ENCODE measurements at places on chromosomes 12 and 14.

DNA sequence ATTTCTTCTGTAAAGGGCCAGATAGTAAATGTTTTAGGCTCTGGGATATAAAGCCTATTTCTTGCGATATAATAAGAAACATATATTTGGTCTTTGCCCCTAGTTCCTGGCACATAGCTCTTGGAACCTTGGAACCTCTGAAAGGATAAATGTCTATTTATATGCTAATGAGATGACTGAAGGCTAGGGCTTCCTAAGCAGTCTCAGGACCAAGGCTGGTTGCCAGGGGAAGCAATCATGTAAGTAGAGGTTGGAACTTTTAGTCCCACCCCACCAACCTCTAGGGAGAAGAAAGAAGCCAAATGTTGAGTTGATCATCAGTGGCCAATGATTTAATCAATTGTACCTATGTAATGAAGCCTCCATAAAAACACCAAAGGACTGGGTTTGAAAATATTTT lies 26.6 kb upstream of the NFYB start:
- no peak for DNase-seq

- no peak for DNase-seq
These were observed 181.4 kb downstream of the SYT1 start for GRCh38 chr12:79046021-79046420.

DNA sequence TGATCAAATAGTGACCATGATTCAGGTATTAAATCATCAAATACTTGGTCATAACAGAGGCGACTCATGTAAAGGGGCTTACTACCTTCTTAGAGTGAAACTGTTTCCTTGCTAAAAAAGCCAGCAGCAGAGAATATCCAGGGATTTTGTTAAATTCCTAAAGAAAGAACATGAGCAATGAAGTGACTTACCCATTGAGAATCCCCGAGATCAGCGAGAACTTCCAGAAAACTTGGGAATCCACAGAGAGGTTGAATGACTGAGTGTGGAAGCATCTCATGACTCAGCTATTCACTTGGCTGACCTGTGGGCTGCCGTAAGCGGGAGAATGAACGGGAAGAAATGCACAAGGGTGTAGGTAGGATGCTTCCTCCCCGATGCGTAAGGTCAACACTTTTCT lies 85.3 kb upstream of the KCNA1 start:
- DNase-seq = no peak

DNA sequence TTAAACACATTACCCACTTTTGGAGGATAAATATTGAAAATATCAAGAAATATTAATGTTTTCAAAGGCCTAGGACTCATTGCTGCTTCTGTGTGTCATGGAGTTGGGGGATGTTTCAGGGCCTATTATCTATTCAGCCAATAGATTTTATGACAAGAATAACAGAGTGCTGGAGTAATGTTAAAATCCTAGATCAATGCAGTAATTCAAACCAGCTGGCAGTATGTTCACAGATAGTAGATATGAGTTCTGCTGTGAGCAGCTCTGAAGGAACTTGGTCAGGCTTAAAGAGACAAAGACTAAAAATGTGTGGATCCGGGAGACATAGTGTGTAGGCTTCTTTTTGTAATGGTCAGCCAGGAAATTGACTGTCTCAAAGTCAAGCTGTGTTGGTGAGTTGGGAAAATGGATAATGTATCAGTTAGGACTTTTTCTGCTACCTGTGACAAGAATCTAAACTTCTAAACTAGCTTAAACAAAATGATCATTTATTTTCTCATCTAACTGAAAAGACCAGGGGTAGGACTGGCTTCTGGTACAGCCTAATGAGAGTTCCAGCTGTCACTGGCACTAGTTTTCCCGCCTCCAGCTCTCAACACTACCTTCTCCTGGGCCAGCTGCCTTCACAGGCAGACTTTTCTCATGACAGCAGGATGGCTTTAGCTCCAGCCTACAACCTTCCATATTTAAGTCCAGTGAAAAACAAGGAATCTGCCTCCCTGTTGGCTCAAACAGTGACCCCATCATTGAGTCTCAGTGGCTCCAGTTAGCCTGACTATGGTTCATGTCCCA lies 16.3 kb upstream of the POLR3B start:
- DNase-seq = no peak

DNA sequence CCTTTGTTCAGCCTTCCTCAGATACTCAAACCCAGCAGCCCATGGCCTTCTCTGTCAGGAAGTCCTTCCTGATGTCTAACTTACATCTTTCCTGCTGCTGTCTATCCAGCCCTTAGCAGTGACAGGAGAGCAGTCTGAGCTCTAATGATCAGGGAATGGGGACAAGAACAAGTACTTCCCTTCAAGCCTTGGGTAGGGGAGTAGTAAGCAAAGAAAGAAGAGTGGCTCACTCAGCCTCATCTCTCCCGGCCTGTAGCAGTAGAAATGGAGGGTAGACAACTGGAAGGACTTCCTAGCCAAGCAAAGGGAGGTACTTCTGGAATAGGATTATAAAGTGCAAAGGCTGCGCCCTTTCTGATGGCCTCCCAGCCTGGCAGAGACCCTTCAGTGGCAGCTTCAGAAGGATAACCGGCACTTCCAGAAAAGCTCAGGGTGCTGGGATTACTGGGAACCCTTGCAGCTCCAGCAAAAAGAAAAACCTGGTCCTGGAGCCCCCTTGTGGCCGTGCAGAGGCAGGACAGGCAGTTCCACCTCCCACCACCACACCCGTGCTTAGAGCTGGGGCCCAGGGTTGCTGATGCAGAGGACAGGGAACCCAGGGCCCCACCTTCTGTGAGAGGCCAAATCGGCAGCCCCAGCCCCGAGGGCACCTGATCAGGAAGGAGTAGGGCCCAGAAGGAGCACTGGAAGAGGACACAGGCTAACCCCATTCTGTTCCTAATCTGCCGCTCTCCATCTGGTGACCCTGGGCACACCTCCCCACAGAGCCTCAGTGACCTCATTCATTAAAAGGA lies 12.4 kb upstream of the SMUG1 start:
- DNase-seq = peak; percentile 66

GRCh38 chr14:105065280-105066228 lies at the start of gene GPR132:
Gene GPR132 (minus strand): TSS chr14:105065430. CDS start chr14:105055420, 10,010 bp downstream.
- no peak for DNase-seq

DNA sequence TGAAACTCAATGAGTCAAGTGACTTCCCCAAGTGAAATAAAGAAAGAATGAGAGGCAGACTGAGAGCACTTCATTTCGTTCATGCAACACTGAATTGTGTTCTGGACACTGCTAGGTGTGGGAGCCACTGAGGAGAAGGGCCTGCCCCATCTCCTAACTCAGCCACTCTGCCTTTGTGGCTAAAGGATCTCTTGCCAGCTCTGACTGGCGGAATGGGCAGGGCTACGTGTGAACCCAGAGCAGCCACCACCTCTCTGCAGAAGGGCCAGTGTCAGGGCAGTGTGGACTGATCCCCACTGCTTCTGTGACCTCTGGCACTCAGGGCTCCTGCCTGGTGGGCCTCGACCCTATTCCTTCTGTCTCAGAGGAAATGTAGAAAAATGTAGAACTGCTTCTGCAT lies 46.5 kb upstream of the GZMB start:
- no peak for DNase-seq

GRCh38 chr14:55005071-55005470 lies 21.8 kb downstream of the WDHD1 start:
- DNase-seq = no peak
